ENCODE measurements at places on chromosomes 16 and 17. TPM values are rescaled to one million over a fixed set of nuclear protein-coding genes. Genes with fewer than 3 reads are reported as not detected.

Gene PPP1R1B
- total RNA-seq: not detected

Gene KRTAP9-2
- total RNA-seq: not detected

Gene TMEM114
- total RNA-seq: not detected

Gene ABCA8
- 47.4 TPM for total RNA-seq

Gene KRT32
- total RNA-seq: not detected

Gene UMOD
- not detected for total RNA-seq

Gene TMC8
- not detected for total RNA-seq

Gene SAMD14
- 0.59 TPM for total RNA-seq

Gene MYH2
- total RNA-seq: not detected

Gene MT1G
- 0.59 TPM for total RNA-seq

Gene PRR29
- 0.73 TPM for total RNA-seq

Gene KRT36
- total RNA-seq: not detected

Gene SPSB3
- 20.3 TPM for total RNA-seq

Gene QRICH2
- 2.2 TPM for total RNA-seq

Gene FNDC8
- total RNA-seq: not detected

Gene TPSD1
- not detected for total RNA-seq

Gene DLX4
- not detected for total RNA-seq

Gene SLC9A5
- total RNA-seq: 1.1 TPM

Gene PIRT
- not detected for total RNA-seq

Gene PIK3R5
- total RNA-seq: not detected

Gene CDH5
- total RNA-seq: not detected

Gene CES4A
- total RNA-seq: 1.4 TPM

Gene PRSS8
- total RNA-seq: not detected
